ENCODE measurements at places on chromosomes 2 and 18.

- no peak for DNase-seq
These were observed 16.2 kb downstream of the IWS1 start for GRCh38 chr2:127510073-127510472.

DNA sequence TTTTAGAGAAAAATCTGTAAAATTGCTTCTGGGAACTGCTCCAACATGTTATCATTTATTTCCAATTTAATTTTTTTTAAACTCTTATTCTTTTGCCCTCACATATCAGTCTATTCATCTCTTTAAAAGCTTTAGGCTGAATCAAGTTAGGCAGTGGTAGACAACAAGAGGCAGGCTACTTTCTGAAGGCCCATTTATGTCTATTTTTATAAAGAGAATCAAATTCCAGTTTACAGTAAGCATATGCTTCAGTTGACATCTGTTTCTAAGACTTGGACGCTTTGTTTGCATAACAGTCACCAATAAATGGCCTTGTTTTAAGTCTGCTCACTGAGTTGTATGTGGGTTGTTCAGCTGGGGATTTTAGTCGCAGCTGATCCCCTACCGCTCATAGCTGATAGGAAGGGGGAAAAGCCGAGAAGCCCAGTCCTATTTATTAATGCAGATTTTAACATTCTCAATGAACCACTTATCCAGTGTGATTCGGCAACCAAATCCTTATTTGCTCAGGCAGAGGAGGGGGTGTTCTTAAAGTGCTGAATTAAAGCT is 260.4 kb upstream of the SIX3 start:
- no peak for DNase-seq

- DNase-seq: no peak
These were observed 104.3 kb downstream of the PRKCE start for GRCh38 chr2:45755585-45756335.

DNA sequence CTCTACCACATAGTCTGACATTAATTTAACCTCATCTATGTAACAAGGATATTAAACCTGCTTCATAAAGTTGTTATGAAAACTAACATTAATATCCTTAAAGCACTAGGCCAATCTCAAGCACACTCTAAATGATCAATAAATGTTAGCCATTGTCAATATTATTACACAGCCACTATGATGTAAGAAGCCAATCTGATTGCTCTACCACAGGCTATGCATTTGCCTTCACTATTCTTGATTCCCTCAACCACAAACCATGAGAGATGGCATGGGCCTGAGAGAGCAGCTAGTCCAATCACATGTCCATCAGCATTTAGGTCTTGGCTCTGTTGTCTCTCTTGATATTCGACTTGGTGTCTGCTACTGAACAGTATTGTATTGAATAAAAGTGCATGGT is 4.2 kb downstream of the SLC25A12 start:
- no peak for DNase-seq

- no peak for DNase-seq
These were observed 19.8 kb upstream of the TAF4B start for GRCh38 chr18:26206488-26206887.

DNA sequence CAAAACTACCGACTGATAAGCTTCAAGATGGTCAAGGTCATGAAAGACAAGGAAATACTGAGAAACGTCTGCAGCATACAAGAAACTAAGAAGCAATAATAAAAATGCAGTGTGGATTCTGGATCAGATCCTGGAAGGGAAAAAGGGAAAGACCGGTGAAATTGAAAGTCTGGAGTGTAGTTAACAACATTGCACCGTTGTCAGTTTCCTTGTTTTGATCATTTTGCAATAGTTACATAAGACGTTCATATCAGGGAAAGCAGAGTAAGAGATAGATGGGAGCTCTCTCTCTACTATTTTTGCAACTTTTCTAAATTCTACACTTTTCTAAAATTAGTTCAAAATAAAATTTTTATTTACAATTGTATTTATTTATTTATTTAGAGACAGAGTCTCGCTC is 15.0 kb upstream of the ZNF407 start:
- no peak for DNase-seq

DNA sequence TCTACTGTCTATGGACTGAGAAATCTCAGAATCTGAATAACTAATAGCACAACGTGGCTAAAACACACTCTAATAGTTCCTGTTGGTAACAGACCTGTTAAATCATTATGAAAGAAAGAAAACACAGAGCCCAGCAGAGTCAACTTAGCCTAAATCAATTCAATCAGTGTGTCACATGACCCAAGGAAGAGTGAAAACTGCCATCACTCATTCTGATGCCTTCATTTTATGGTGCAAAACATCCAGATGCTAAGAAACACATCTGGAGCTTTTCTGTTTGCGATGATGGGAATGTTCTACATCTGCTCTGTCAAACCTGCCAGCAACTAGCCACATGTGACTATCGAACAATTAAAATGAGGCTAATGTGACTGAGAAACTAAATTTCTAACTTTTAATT is 295.7 kb upstream of the TRIB2 start:
- DNase-seq: no peak

DNA sequence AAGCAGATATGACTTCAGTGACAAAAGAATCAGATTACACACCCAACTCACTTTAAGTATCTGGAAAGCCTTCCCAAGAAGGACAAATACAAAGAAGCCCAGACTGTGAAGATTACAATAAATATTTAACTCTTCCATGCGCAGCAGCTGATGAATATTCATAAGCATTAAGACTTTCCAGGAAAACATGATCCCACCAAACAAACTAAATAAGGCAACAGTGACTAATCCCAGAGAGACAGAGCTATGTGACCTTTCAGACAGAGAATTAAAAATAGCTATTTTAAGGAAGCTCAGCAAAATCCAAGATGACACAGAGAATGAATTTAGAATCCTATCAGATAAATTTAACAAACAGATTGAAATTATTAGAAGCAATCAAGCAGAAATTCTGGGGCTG is 108.2 kb upstream of the UBE2E3 start:
- no peak for DNase-seq

DNA sequence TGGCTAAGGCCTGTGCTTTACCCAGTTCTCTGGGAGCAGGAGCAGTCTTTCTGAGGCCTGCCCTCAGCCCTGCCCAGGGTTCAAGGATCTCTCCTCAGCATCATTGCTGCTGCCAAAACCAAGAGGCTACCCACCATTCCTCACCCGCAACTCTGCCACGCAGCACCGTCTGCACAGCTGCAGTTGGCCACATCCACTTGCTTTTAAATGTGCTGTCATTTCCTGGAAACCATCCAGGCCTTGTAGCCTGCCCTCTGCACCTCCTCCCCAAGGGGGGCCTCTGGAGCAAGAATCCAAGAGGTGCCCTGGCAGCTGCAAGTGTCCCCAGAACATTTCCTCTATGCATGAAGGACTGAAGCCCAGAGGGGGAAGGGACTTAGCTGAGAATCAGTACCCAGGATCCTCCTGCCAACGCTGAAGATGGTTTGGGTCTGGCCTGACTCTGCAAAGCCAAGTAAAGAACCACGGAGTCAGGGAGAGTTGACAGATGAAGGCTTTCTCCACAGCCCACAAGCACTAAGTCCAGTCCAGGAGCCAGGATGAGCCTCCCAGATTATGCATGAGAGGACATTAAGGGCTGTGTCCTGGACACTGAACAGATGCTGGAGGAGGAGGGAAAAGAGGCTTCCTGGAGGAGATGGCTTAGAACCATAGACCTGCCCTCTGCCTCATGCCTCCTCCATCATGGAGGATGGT is 14.9 kb downstream of the EMX1 start:
- no peak for DNase-seq

GRCh38 chr2:107595749-107596148 is 230.9 kb upstream of the RGPD4 start:
- no peak for DNase-seq

DNA sequence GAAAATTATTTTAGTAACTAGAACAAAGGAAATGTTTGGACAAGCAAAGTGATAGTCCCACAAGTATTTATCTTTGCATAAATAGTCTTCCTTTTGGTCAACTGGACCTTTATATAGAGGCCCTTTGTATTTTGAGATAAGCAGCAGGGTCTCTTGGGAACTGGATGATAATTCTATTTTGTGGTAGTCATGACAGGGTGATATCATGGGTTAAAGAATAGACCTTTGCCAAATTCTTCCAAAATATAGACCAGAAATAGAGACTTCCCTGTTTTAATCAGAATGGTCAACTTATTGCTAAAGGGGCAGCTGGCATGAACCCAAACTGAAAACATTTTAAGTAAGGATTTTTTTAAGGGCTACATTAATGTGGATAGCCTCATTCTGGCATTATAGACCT is 10.5 kb downstream of the PLEK start:
- DNase-seq: no peak

DNA sequence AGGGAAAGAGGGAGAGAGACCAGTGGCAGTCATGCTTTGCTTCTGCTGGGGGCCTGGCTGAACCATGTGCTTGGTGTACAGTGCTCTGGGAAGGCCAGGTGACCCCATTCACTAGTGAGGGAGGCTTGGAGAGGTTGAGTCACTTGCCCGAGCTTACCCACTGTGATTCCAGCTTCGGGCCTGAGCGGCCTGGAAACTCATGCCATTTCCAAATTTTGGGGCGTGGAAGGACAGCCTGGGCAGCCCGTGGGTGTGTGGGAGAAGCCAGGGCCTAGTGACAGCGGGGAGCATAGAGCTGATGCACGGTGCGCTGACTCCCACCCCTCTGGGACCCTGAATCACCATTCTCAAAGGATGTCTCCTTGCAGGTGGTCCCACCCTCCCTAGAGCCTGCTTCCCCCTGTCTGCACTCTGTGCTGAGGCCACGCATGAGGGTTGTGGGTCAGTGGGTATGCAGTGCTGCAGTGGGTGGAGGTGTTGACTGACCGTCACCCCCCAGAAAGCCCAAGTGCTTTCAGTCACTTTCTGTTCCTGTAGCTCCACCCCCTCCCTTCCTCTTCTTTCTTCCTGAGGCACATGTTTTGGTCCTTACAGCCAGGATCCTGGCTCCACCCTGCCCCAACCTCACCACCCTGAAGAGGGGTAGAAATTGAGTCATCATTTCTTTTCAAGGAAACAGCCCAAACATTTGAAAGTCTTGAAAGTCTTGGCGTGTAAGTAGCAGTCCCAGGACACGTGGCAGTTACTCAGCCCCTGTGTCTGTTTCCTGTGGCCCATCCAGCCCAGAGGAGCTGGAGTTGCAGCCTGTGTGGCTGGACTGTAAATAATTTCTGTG is 69.3 kb upstream of the MCFD2 start:
- no peak for DNase-seq

DNA sequence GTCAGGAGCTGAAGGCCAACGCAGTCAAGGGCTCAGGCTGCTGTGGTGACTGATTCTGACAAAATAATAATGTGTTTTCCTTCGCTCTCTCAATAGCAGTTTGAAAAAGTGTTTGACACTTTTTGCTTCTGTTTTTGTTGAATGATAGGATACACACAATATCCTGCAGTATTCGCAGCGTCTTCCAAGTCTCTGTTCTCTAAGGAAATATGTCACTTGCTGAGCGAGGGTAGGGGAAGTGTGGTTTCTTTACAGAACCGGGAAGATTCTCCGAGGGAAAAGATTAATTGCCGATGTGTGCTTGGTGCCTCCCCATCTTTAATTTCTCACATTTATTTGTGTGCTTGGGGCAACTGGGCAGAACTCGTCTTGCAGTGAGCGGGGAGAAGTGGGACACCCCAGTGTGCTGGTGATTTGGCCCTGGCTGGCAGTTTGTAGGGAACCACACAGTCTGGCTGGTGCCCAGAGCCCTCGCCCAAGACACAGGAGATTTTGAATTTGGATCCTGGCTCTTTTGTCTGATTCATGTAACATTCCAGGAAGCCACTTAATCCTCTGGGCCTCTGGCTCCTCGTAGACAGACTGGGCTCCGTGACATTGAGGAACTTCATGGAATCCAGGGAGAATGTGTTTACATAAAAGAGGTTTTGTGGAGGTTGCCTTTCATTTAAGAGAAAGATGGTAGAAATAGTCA is 169.4 kb downstream of the LDLRAD4 start:
- DNase-seq: no peak

GRCh38 chr2:29611850-29612249 is 309.5 kb downstream of the ALK start:
- no peak for DNase-seq

- DNase-seq: no peak
These were observed 10.3 kb downstream of the STAM2 start for GRCh38 chr2:152165306-152165705.

DNA sequence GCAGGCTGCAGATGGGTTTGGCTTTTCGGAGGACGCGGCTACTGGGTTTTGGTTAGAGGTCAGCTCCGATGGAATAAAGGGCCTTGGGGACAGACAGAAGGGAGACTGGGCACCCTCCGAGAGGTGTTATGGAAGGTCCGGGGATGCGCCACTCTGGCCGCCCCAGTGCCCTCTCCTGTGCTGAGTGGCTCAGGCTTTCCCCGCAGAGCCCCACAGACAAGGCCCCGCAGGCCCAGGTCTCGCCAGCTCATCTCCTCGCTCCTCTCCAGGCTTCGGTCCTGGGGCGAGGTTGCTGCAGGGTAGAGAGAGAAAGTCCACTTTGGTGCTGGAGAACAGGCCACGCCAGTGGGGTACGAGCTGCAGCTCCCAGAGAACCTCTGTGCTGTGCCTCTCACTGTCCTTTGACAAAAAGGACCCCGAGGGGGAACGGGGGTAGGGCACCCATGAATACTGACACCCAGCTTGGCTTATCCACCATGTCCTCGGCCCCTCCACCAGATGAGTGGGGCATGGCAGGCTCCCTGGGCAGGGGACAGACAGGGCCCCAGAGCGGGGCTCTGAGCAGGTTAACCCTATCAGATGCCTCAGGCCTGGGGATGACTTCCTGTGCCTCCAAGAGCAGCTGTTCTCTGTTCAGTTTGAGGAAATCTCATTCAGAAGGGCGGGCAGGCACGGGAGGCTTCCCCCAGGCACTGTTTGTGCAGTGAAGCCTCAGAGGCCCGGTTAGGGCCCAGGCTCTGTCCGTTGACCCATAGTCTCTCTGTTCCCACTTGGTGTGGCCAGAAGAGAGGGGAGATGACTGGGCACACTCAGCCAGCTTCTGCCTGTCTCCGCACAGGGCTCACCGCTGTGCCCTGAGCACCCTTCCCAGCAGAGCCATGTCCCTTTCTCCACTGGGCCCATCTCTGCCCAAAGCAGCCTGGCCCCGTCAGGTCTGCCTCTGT is 15.7 kb upstream of the CNNM3 start:
- no peak for DNase-seq

- no peak for DNase-seq
These were observed 75.5 kb upstream of the LPIN2 start for GRCh38 chr18:3088449-3088848.

DNA sequence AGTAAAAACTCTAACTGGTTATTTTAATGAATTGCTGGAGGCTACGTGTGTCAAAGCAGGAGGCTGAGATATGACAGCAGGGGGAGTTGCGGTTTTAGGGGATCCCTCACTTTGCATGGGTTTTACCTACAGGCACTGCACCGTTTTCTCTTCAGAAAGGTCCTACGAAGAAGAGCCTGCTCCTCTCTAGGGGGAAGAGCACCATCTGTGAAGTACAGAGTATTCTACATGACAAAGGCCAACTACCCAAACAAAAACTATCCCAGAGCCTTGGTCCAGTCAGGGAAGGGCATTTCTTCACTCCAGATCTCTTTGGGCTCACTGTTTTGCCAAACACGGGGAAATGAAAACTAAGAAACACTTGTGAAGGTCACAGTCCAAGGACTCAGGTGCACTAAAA is 696.7 kb upstream of the SOX11 start:
- DNase-seq: no peak
